ENCODE measurements at places on chromosomes 16 and 17.

DNA sequence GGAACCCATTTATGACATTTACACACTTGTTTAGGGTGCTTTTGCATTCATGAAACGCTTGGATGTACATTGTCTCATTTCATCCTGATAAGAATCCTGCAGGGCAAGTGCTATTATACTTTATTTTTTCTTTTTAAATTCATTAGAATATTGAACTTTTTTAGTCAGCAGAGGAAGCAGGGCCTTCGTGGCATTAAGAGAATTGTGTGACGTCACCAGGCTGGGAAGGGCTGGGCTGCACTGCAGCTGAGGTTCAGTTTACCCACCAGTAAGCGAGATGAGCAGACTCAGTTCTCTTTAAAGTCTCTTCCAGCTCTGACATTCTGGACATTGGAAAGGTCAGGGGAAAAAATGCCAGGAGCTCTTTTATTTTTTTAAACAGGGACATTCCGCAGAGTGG, 159.0 kb downstream of the MRM1 start:
- DNase-seq, result no peak

DNA sequence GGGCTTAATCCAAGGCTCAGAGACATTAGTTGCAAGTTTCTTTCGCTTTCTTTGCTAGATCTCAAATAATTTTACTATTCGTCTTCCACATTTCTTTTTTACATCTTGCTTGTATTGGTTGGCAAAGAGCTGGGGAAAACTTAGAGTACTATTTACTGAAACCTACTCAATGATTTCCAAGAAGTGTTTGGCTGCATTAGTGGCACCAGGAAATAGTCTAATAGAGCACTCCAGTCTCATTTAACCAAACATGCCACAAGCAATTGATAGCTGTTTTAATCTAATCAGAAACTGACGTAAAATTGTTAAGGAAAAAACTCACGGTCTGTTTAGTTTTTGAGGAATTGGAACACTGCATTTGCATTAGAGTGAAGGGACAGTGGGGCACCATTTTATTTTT, 29.0 kb downstream of the NUP93 start:
- no peak for DNase-seq

- DNase-seq, result peak; percentile 52
These were observed 14.4 kb upstream of the CDIPT start for GRCh38 chr16:29877266-29877961.

- peak; percentile 72 for DNase-seq
These were observed at the start of gene NOTUM for GRCh38 chr17:81961087-81961511. TSS of gene NOTUM (minus strand) at chr17:81961187. CDS start at chr17:81960909, 278 bp downstream.

DNA sequence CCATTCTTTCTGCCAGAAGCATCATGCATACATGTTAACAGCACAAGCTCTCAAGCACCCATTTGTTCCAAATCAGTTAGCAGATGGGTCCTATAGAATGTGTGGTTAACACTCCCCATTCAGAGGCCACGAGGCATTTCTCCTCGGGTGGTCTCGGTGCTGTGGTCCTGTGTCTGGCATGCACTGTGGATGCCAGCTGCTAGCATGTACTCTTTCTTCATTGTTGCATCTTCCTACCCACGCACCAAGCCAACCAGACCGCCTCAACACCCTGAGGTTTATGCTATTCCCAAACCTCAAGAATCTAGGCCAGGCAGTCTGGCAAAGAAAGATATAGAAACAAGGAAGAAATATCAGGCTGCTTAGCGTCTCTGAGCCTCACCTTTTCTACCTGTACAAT, 27.8 kb upstream of the MRTFB start:
- no peak for DNase-seq

DNA sequence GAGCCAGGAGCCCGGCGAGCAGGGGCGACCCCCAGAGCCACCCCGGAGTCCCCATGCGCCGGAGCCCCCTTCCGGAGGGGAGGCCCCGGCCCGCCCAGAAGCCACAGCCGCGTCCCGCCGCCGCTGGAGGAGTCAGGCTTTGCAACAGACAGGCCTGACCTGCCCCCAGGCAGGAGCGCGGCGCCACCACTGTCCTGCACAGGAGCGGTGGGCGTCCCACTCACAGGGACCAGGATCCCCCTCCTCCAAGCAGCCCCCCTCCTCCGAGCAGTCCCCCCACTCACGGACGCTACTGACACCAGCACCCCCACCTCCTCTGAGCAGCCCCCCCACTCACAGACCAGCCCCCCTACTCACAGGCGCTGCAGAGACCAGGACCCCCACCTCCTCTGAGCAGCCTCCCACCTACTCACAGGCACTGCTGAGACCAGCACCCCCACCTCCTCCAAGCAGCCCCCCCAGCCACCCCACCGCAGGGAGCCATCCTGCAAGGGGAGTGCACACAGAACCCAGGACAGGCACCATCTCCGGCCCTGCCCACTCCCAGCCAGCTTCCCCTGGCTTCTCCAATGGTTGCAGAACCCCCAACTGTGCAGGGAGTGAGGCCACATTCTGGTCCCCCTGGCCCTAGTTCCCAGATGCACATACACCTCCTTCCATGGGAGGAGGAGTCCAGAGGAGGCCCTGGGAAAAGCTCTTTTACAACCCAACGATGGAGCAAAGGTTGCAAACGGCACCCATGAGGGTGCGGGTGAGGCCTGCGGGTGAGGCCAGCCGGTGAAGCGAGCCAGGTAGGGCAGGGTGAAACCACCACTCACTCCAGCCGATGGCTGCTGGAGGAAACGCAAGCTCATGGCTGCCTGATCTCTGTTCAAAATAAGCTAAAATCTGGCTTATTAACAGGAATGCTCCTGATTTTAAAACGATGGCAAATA, 69.9 kb downstream of the ABR start:
- peak; percentile 58 for DNase-seq

DNA sequence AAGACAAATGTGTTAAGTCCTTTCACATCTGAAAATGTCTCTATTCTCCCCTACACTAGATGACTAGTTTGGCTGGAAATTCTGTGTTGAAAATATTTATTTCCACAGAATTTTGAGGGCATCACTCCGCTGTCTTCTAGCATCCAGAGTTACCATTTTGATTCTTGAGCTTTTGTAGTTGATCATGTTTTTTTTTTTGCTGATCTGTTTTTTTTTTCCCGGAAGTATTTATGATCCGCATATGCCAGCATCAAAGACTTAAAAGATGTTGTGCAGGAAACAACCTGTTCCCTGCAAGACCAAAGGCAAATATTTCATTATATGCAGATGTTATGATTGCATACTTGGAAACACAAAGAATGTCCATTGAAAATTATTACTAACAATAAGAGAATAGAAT, 16.7 kb downstream of the OR1D5 start:
- DNase-seq, result no peak

GRCh38 chr17:35947156-35947585, 3.7 kb upstream of the LYZL6 start:
- peak; percentile 70 for DNase-seq

- no peak for DNase-seq
These were observed 22.8 kb downstream of the PGS1 start for GRCh38 chr17:78401246-78401645.

DNA sequence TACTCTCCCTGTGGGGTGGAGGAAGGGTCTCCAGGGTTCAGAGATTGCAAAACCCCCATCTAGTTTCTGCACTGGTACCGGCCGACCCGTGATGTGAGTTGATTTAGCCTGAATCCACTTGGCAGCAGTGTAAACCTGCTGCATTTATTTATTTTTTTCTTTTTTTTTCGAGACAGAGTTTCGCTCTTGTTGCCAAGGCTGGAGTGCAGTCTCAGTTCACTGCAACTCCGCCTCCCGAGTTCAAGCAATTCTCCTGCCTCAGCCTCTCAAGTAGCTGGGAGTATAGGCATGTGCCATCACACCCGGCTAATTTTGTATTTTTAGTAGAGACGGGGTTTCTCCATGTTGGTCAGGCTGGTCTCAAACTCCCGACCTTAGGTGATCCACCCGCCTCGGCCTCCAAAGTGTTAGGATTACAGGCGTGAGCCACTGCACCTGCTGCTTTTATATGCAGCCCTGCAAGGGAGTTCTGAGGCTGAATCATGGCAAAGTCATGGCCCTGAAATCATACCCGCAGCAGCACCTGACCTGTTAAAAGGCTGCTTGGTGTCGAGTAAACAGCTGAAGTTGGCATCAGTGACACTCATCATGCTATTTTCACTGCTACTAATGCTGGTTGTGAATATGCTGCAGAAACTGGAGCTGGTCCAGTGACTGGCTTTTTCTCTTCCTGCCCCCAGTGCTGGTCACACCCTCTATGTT, 21.4 kb downstream of the DEXI start:
- DNase-seq, result no peak

GRCh38 chr16:50683689-50684374, 2.7 kb upstream of the SNX20 start:
- DNase-seq, result no peak

GRCh38 chr17:4948166-4948930, at the start of gene PFN1:
TSS of gene PFN1 (minus strand) at chr17:4948530. CDS start at chr17:4948394, 136 bp downstream.
- DNase-seq, result peak; percentile 85

- no peak for DNase-seq
These were observed 25.1 kb upstream of the ADGRG1 start for GRCh38 chr16:57603115-57604024.

DNA sequence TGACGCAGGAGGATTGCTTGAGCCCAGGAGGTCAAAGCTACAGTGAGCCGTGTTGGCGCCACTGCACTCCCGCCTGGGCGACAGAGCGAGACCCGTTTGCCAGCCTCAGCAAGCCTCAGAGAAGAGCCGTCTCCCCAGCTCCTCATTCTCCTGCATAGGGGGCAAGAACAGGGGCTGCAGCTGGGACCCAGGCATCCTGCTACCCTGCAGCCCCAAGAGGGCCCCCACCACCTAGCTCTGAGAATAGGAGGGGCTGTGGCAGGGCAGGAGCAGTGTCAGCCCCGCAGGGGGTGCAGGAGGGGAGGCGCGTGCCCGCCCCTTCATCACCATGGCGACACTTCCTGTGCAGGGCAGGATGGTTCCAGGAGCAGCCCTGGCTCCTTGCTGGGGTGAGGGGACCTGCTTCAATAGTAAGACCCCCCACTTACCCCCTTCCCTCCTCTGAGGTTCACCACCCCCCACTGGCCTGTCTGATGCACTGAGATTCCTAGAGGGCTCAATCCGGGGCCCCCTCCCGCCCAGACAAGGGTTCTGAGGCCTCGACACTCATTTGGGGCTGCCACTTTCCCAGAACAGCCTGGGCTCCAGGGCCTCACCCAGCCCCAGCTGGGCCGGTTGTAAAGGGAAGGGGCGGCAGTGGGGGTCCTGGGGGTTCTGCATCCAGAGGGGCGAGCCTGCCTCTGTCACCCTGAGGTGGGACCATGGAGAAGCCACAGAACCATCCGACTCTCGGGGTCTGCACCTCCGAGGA, 20.2 kb downstream of the VASN start:
- DNase-seq, result no peak

- no peak for DNase-seq
These were observed 1.5 kb downstream of the IRX5 start for GRCh38 chr16:54932021-54932660.

- no peak for DNase-seq
These were observed 7.6 kb downstream of the TMEM92 start for GRCh38 chr17:50281739-50282401.

DNA sequence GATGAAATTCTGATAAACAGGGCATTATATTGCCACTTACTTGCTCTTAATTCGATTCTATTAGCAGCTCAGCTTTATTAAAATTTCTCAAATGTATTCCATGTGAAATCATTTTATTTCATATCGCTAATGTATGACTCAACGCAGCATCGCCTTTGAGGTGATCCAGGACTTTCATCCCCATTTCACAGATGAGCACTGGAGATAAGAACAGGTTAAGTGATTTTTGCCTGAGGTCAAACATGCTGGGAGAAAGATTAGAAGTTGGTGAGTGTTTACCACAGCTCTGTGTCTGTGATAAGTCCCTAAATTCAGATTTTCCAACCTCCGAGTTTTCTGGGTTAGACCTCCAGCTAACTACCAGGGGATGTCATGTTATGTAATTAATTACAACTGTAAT, 43.6 kb downstream of the RBFOX1 start:
- no peak for DNase-seq

DNA sequence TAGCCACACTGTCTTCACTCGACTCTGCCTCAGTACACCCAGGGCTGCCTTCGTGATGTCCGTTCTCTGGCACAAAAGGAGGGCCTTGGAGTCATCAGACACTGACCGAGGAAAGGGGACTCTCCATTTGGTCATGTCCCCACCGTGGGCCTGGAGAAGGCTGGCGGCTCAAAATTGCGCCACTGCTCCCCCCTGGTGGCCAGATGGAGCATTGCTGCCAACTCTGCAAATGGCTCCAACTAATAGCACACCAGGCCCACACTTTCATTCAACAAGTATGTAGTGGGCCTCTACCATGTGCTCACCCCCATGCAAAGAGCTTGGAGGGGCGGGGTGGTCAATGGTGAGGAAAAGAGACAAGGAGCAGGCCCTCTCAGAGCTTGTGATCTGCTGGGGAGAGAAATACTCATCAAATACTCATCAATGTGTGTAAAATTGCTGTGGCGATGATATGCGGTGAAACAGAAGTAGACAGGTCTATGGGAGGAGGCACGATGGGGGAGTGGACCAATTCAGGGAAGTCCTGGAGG, 5.2 kb upstream of the GRIN2C start:
- peak; percentile 83 for DNase-seq

DNA sequence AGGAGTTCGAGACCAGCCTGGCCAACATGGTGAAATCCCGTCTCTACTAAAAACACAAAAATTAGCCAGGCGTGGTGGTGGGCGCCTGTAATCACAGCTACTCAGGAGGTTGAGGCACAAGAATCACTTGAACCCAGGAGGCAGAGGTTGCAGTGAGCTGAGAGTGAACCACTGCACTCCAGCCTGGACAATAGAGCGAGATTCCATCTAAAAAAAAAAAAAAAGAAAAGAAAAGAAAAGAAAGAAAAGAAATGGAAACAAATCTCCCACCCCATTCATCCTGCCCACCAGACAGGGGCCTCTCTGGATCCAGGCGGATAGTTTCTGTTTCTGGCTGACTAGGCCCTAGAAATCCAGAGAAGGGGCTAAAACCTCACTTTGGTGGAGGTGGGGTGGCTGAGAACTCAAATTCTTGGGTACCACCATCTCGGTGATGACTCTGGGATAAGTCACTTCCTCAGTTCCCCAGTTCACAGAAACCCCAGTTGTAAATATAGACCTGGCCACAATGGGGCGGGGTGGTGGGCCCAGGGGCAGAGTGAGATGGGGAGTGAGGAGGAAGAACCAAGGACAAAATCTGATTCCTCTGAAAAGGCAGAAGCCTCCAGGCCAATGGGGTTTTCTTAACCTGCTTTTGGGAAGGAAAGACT, 22.2 kb downstream of the SOCS1 start:
- DNase-seq, result no peak

DNA sequence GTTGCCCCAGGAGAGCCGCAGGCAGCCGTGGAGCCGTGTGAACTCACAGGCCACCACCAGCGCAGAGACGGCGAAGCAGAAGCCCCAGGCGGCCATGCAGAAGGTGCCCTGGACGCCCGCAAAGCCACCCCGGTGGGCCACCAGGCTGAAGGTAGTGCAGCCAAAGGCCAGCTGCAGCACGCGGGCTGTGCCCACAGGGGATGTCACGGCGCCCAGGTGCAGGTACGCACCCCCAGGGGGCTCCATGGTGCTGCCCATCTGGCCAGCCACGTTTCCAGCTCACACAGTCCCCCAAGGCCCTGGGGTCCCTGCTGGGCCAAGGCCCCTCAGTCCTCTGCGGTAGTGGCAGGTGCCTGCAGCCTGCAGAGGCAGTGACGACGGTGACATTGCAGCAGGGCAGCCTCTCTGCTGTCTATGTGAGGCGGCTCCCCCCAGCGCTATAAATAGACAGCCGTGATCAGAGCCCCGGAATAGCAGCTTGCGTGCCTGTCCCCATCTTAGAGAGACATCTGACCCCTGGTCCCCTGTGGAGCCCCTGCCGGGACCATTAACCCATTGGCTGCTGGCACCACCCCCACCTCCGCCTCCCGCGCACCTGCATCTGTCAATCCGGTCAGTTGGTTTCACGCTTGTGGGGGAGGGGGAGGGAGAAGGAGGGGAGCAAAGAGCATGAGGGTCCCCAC, 4.5 kb upstream of the PYCR1 start:
- DNase-seq, result peak; percentile 67

GRCh38 chr17:19676896-19677295, 28.3 kb downstream of the ALDH3A2 start:
- DNase-seq, result no peak

Measured in WERI-Rb-1 (cell line).